NCI-H345 (cell line): ENCODE measurements at places on chromosomes 3 and 15.

DNA sequence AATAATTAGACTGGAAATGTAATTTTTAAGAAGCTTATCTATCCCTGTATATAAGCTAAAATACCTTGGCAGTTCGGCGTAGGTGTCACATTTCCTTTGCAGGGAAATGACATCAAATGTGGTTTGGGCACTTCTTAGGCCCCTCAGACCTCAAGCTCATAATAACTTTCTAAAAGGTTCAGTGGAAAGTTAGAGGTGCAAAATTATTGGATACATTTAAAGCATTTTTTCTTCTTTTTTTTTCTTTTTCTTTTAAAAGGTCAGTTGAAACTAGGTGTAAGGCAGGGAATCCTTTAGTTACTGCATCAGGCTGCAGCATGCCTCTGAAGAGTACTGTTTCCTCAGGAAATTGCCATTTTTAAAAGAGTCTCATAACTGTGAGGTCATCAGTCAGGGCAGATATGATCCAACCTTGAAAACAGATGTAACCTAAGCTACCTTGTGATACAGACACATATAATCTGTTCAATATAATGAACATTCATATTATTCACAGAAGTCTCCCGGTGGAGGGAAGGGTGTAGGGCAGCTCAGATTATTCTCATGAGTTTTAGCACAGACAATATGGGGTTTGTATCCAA lies 4.8 kb downstream of the SACM1L start:
- no peak for DNase-seq

DNA sequence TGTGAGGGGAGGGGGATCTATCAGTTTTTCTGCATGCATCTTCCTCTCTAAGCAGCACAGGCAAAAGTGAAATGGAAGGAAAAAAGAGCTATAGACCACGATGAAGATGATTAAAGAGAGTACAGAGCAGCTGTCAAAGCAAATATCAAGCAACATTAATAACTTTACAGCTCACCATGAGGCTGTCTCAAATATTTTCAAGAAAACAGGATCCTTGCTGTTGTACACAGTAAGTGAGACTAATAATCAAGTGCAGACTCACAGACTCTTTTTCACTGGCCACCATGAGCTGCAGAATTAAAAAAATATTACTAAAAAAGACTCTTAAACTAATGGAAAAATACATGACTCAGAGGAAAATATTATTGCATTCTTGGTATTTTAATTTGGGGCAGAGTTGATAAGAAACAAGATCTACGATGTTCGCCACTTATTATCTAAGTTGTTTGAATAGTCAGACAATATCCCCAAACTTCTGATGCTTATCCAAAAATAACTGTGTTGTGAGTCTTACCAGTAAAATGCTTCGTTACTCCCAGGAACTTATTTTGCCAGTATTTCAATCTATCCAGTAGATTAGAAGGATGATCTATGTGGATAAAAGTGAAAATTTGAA lies 817.5 kb upstream of the ALCAM start:
- no peak for DNase-seq

- no peak for DNase-seq
Observed at GRCh38 chr15:55879181-55879580, 114.2 kb downstream of the NEDD4 start.

DNA sequence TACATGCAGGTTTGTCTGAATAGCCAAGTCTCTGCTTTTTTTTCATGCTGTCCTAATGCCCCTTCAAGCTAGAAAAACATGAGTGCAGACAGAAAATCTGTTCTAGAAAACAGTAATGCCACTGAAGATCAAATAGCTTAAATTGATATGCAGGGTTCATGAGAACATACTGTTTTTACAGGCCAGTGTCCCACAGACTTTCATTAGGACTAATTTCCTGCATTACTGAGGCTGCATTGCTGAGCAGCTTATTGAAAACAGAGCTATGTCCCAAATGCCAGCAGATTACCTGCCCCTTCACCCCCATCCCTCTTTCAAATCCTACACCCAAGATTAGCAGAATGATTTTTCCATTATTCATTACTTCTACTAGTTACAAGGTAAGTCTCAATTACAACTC lies 665 bp downstream of the TM4SF18 start:
- DNase-seq, result no peak

DNA sequence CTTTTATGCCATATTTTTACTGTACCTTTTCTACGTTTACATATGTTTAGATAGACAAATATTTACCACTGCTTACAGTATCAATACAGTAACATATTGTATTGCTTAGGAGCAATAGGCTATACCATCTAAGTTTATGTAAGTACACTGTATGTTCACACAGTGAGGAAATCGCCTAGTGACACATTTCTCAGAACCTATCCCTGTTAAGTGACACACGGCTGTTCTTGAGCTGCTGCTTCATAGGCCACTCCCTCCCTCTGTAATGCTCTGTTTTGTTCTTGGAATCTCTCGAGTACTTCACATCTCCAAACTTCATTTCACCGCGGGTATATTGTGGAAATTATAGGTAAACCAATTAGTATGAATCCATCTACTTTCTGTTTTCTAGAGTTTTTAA lies 13.4 kb upstream of the SELENOT start:
- DNase-seq, result no peak

DNA sequence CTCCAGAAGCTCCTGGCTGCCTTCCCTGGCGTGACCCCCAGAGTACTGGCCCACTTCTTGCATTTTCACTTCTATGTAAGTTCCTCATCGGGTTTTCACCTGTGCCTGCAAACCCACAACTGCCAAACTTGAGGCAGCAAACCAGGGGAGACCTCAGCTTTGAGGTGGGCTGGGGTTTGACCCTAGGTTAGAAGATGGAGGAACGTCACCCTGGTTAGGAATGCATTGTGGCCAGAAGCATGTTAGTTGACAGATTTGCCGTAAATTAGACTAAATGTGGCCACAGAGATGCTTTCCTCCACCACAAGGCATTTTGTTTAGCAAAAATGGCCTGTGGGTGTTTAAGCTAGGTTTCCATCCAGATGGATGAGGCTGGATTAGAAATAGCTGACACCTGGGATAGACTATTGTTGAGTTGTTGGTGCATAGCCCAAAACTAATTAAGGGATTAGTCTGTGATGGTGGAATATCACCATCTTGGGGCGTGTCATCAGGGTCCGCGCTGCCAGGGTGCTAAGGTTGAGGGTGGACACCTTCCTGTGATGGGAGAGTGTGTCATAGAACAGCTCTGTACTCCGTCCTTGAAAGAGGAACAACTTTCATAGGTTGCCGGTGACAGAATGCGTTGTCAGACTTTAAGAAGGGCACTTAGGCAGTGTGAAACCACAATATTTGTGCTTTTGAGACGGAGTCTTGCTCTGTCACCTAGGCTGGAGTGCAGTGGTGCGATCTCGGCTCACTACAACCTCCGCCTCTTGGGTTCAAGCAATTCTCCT lies 3.6 kb downstream of the NISCH start:
- DNase-seq, result no peak

DNA sequence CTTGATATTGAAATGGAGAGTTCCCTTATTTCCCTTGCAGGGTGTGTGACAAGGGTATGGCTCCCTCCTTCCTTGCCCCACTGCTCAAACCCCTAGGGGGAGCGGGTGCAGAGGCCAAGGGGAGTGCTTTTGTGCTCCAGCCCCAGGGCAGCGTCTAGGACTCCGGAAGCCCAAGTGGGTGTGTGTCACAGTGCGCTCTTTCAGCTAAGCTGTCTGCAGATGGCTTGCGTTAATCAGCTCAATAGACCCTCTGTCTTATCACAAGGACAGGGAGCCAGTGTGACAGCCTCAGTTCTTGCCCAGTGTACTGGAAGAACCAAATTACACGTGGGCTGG lies 523.6 kb upstream of the LMCD1 start:
- DNase-seq, result no peak

DNA sequence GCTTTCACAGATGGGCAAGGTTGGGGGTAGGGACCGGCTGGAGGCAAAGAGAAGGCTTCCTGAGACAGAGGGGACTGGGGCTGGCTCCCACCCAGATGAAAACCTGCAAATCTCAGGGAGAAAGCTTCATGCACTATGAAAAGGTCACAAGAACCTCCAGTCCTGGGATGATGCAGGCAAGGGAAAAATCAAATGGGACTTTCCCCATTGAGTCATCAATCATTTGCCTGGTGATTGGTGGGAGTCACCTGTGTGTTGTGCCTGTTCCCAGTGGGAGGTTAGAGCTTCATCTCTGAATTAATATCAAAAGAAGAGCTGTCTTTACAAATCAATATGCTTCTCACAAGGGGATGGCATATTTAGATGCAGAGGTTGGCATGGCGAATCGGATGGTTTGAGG lies 49.9 kb downstream of the CACNA1D start:
- no peak for DNase-seq

DNA sequence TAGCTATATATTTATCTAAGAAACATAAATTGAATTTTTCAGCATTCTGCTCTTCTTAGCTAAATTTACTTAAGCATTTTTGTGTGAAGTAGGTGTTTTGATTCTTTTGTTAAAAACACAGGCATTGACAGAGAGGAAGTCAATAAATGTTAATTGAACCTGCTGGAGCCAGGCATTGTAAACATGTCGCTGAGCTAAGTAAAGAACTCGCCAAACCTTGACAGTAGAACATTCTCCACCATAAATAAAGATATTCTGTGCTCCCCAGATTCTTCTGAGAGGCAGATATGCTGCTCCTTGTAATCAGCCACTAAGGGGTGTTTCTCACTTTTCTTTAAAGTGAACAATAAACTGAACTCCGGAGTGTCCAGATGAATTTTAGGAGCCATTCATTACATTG lies 38.4 kb downstream of the SYNM start:
- DNase-seq, result peak; percentile 15

GRCh38 chr3:61349717-61350116 lies 98.5 kb upstream of the FHIT start:
- no peak for DNase-seq

DNA sequence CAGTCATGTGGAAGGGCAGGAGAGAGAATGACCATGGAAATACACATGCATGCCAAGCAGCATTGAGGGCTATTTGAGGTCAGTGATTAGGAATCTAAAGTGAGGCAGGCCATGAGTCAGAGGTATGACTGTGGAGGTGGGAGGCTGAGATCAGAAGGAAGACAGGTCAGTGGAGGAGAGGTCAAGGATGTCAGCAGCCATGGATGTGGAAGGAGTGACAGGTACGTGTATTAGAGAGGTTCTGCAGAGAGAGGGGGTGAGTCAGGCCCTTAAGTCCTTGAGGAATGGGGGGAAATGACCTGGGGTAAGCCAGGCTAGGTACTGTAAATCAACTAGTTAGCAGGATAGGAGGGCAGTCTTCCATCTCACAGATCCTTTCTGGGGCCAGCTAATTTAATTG lies 166.6 kb downstream of the ANO10 start:
- no peak for DNase-seq

DNA sequence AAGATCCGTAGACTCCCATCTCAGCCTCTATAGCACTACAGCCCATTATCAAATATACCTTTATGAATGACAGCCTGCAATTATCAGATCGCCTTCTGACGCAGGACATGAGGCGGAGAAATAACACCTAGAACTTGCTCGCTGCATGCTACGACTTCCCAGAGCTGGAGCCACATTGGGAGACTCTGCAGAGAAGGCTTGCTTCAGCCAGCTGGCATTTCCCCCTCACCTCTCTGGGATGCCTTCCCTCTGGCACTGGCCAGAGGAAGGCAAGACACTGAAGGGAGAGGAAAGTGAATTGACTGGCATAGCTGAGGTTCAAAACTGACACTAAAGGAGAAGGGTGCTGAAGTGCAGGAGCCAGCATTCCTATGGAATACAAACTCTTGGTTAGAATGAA lies 131.7 kb downstream of the GABRB3 start:
- DNase-seq, result no peak

DNA sequence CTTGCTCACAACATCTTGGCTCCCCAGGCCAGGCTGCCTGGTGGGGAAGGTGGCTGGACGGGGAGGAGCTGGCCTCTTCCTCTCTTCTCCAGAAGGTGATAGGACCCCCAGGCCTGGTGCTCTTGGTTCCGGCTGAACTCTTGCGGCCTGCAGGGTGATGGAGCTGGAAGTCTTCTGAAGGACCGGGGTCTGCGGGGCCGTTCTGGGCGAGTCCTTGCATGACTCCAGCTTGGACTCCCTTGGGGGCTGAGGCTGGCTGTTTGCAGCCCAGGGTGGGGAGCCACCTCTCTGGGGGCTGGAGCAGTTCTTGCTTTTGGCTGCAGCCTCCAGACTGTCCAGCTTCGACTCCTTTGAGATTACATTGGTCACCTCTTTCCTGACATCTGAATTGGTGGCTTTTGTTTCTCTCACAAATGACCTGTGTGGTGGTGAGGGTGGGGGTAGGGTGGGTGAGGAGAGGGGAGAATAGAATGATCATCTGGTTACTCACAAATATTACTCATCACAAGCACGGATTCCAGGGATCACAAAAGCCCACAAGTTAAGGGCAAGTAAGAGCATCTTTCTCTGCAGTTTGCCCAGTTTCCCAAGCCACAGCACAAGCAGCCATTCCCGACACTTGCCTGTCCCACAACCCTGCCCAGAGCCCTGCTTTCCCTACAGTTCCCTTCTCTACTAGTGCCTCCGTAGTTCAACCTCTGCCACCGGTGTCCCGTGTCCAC lies 149.1 kb upstream of the HACD2 start:
- no peak for DNase-seq

GRCh38 chr3:129764090-129764489 lies 129.4 kb downstream of the TMCC1 start:
- no peak for DNase-seq

DNA sequence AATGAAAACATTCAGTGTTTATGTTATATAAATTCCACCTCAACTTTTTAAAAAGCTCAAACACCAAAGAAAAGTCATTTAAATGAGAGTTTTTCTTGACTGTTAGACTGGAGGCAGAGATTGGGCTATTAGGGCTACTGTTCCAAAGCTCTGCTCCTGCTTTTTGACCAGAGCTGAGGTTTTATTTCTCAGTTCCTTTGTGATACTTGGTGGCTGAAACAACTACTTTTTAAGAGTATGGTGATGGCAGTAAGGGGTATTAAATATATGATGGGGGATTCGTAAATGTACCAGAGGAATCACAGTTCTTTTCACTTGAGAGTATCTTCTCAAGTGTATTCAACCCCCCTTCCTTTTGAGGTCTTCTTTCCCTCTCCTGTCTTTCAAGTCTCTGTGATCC lies 186.1 kb upstream of the CGNL1 start:
- DNase-seq, result no peak

DNA sequence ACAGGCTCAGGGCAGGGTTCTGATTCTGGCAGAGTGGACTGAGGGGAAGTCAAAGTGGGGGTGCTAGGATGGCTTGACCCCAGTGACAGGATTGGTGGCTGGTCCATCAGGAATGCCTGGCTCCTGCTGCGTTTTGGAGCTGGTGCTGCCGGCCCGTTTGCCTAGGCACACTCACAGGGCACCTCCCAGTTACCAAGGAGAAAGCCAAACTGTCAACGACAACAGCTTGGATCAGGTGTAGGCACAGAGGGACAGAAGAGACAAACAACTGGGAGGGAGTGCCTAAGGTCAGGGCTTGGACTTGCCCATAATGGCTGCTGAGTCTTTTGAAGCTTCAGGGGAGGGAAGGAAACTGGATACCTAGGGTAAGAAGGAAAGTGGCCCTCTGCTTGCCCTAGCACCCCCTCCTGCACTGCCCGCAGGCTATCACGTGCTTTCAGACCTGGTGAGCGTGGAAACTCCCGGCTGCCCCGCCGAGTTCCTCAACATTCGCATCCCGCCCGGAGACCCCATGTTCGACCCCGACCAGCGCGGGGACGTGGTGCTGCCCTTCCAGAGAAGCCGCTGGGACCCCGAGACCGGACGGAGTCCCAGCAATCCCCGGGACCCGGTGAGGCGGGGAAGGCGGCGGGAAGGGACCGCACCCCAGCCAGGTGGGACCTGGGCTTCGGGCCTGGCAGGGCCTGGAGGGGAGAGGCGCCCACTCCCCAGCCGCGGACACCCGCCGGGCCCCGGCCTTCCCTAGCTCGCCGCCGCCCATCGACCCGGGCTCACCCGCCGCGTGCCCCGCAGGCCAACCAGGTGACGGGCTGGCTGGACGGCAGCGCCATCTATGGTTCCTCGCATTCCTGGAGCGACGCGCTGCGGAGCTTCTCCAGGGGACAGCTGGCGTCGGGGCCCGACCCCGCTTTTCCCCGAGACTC lies 5.1 kb downstream of the DUOX1 start:
- peak; percentile 16 for DNase-seq
